Myocyte (in vitro differentiated cells): ENCODE measurements at places on chromosomes 13 and 19. TPM values are rescaled to one million over a fixed set of nuclear protein-coding genes. Genes with fewer than 3 reads are reported as not detected.

C19orf53 gene
- total RNA-seq = 147 and 150 TPM in 2 replicates

PPAN gene
- total RNA-seq = 24.8 and 28.3 TPM in 2 replicates

MIDN gene
- 17.2 and 30.6 TPM in 2 replicates for total RNA-seq

STXBP2 gene
- total RNA-seq = 1.9 TPM in 1 of 2 replicates, not detected in the other

ZNF726 gene
- 0.62 and 1.1 TPM in 2 replicates for total RNA-seq

DMKN gene
- total RNA-seq = 3.0 and 9.7 TPM in 2 replicates

DNA sequence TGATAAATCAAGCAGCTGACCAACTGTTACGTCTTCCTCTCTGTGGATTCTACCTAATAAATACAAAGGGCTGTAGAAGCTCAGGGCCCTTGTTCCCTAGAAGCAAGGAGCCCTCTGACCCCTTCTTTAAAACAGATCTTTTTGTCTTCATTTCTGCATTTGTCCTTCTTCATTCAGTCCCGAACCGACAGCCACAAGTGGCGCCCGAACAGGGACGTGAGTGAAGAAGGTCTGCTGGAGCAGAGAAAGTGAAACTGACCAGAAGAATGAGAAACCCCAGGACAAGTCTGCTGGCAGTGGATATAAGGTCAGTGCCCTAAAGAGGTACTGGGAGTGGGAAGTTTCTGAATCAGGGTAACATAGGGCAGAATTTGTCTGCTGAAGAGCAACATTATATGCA lies 13.1 kb downstream of the ZNF773 start:
- peak; percentile 40 for DNase-seq

- DNase-seq = no peak
Measured at GRCh38 chr19:30371161-30371836, 885 bp upstream of the ZNF536 start.

GRCh38 chr19:17441241-17442021 lies 7.0 kb downstream of the TMEM221 start:
- DNase-seq = peak; percentile 13

- no peak for DNase-seq
Measured at GRCh38 chr13:43879755-43880181, at the start of gene LACC1. LACC1 (plus strand) TSS chr13:43879904; CDS start chr13:43880986, 1,082 bp downstream.

DNA sequence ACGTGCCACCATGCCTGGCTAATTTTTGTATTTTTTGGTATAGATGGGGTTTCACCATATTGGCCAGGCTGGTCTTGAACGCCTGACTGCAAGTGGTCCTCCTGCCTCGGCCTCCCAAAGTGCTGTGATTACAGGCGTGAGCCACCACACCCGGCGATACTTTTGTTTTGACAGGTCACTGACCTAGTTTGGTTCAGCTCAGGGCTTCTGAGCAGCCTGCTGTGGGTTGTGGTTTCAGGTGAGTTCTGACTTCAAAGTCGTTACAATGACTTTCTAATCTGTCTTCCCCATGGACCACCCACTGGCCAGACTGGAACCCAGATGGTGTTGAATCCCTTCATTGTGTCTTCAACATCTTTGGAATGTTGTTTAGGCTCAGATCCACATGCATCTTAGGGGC lies 73.8 kb downstream of the TRPM4 start:
- DNase-seq = no peak

DNA sequence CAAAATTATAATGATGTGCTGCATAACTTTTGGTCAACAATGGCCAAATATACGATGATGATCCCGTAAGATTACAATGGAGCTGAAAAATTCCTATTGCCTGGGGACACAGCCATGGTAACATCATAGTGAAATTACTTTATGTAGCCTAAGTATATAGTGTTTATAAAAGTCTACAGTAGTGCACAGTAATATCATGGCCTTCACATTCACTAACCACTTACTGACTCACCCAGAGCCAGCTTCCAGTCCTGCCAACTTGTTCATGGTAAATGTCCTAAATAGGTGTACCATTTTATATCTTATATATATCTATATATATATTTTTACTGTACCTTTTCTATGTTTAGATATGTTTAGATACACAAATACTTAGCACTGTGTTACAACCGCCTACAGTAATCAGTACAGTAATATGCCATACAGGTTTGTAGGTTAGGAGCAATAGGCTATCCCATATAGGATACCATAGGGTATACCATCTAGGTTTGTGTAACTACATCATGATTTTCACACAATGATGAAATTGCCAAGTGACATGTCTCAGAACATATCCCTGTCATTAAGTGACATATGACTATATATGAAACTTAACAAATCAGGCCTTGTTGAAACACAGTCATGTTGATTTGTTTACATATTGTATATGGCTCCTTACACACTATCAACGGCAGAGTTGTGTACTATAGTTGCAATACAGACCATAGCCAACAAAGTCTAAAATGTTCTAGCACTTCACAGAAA lies 23.7 kb downstream of the DIS3 start:
- no peak for DNase-seq

DNA sequence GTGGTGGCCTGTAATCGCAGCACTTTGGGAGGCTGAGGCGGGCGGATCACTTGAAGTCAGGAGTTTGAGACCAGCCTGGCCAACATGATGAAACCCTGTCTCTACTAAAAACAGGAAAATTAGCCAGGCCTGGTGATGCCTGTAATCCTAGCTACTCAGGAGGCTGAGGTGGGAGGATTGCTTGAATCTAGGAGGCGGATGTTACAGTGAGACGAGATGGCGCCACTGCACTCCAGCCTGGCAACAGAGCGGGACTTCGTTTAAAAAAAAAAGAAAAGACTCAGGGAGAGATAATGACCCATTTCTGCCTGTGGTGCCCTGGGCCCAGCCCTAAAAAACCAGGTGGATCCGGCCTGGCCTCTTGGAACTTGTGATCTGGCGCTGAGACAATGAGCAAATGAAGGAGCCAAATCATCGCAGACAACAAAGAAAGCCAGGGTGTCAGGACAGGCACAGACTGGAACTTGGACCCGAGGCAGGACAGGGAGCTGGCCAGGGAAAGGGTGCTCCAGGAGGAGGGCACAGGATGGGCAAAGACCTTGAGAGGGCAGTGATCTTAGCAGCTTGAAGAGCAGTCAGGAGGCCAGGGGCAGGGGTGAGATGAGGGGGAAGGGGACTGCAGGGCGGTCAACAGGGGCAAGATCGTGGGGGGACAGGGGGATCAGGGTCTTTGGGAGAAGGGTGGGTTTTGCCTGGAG lies 962 bp upstream of the JAK3 start:
- DNase-seq = no peak

DNA sequence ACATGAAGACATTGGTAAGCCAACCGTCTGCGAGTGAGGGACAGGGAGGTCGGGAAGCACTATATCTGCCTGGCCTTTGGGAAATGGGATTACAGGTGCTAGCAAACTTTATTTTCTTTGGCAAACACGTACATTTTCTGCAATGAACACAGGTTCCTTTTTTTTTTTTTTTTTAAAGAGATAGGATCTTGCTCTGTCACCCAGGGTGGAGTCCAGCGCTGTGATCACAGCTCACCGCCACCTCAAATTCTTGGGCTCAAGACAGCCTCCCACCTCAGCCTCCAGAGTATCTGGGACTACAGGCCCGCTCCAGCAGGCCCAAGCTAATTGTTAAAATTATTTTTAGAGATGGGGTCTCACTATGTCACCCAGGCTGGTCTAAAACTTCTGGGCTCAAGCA lies 24.2 kb downstream of the ELAVL1 start:
- DNase-seq = no peak

GRCh38 chr13:66036024-66036614 lies 1194.0 kb downstream of the PCDH9 start:
- DNase-seq = peak; percentile 5

- DNase-seq = no peak
Measured at GRCh38 chr13:77034881-77035280, 7.9 kb upstream of the FBXL3 start.

DNA sequence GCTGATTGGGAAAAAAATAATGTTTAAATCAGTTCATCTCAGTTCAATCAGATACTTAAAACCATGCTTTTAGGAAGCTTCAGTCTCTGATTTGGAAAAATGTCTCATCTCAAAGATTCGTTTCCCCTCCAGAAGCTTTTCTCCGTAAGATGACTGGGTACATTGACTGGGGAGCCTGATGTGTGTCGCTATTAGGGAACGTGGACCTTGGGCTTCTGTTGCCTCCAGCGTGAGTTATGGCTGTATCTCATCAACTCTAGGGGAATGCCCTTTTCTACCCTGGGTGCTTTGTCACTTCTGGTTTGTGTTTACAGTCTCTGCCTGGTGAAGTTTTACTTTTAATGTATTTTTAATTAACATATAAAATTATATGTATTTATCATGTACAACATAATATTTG lies 635.5 kb upstream of the GPC6 start:
- DNase-seq = no peak

GRCh38 chr13:26721251-26722121 lies 39.1 kb downstream of the GPR12 start:
- DNase-seq = no peak

DNA sequence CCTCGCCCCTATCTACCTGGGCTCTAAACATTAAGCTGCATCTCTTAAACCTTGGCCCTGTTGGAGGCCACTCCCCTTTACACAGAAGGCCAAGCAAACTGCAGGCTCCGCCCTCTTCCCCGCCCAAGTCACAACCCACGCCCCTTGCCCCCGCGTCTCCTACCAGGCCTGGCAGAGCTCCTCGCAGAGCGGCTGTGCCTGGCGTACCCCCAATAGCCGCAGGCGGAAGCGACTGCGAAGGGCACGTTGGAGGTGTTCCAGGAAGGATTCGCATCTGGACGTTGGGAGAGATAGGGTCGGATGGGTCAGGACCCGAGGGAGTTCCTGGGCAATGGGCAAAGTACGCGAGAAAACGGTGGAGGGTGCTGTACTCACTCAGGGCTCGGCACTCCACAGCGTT lies 5.9 kb downstream of the RTBDN start:
- no peak for DNase-seq

DNA sequence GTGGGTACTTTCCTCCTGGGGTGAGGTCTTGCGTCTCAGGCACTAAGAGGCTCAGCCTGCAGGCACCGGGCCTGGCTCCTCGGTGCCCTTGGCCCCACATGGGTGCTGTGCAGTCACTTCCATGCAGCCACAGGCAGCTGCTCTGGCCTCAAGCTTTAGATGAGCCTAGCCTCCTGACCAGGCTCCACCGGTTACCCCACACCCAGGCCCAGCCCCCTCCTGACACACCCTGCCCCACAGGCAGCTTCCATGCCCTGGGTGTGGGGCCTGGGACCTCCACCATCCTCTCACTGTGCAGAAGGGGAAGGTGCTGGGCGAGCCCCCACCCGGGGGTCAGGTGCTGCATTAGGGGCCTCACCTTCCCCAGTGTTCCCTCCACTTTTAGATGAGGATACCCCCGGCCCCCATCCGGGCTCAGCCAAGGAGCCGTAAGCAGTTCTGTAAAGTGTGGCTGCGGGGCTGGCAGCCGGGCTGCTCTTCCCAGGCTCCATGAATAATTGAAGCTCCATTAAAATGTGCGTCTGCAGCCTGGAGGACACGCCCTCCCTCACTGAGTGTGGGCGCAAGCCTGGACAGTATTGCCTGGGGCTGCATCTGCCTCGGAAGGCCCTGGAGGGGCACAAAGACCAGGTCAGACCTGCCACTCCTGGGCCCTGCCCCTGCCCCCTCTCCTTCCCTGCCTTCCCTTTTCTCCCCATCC lies 72.5 kb upstream of the KCTD15 start:
- DNase-seq = no peak

DNA sequence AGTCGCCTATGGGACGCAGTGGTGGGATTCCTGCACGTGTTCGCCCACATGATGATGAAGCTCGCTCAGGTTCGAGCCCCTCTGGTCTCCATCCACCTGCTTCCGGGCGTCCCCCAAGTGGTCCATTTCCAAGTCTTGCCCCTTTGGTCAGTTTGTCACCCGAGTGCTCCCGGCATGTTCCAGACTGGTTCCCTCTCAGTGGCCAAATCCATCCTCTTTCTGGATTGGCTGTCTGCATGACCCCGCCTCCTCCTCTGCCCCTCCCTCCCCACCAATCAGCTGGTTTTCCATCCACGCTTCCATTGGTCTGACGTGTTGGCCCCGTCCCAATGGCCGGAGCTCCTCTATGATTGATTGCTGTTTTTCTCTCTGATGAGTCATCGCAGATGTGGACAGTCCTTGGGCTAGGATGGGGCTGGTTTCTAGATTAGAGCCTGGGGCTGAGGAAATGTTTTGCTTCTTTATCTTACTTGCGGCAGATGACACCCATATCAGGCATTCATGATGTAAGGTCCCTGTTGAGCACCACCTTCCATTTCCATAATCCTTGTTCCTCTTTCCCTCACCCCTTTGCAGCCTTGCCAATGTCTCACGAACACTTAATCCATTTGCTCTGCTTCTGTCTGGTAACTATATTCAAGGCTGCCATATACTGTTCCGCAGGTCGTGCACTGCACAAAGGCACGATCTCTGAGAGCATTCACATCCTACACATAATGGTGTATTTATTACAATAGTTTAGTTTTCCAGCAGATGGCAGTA lies 73.8 kb downstream of the MAP4K1 start:
- peak; percentile 83 for DNase-seq

DNA sequence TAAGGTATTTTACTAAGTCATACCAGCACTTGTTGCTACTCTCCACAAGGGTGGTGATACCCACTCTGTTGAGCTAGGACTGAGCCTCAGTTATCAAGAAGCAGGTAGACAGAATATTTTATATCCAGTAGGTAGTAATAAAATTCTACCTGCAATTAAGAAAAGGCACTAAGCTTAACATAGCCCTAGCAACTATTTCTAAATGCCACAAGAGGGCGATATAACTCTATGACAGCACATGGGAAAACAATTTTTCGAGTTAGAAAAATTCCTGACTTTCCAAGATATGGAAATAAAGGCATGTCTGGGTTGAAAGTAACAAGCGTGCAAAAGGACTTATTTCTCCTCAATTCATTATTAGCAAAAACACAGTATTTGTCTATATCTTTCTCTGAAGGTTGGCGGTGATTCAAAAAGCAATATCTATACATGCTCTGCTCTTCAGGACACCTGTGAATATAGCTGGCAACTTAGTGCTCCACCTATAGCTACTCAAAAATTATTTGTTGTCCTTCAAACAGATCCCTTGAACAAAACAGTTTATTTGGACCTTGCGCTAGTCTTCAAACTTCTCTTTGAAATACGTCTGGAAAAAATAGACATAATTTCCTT lies 14.7 kb downstream of the CCDC169 start:
- DNase-seq = peak; percentile 50

DNA sequence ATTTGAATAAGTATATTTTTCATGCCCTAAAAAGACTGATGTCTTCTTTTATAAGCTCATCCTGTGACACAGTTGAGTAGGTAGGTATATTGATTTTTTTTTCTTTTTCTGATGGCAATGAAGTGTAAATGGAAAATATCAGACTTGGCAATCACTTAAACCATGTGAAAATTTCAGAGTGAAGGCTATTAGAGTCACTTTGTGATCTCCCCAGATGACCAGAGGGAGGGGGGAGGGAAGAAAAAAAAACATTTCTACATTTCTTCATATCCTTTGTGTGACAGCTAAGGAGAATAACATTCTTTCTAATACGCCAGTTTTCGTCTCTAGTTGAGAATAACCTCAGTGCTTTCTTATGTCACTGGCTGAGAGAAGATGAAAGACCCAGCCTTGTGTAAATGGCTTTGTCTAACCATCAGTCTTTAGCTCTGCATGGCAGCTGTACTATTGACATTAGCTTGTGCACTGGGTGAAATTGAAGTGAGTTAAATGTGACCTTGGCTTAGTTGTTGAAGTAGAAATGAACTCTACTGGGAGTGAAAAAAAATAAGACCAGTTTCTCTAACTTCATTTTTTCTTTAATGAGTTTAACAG lies 332.1 kb upstream of the DACH1 start:
- no peak for DNase-seq

GRCh38 chr13:96003304-96003703 lies 49.9 kb downstream of the UGGT2 start:
- no peak for DNase-seq
